ENCODE measurements at places on chromosomes 7 and 10.
A peak's percentile ranks its signal among the peaks of the same experiment; 100 is the strongest.

DNA sequence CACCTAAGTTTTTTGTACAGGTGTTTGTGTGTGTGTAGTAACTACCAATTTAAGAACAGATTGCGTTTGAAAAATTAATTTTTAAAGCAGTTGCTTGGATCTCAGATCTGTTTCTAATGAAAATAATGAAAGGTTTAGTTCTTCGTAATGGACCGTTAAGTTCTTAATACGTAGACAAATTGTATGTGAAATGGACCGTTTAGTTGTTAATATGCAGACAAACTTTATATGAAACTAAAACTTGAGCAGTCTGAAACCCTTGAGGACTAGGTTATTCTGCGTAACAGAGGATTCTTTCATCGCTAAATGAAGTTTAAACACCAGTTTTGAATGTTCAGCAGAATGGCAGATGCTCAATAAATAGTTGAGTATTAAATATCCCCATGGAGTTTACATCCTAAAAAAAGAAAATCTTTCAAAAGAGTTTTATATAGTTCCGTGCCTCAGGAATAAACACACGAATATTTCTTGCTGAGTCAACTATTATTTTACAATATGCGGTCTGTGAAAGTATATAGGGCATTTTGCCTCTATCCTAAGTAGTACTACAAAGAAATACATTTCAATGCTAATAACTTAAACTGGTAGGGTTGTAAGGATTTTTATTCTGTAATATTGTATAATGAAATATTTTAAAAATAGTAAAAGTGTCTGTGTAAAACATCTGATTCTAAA is 1.2 kb downstream of the DBF4 start:
- DNase-seq, result no peak

GRCh38 chr10:86654411-86655172 is at the start of gene OPN4:
Gene OPN4 (plus strand): TSS chr10:86654547. CDS start chr10:86654784, 237 bp downstream.
- DNase-seq, result no peak

GRCh38 chr10:16894821-16895220 is 77.6 kb upstream of the RSU1 start:
- DNase-seq, result no peak

GRCh38 chr7:42693722-42694121 is 218.1 kb downstream of the C7orf25 start:
- DNase-seq, result no peak

- no peak for DNase-seq
Observed at GRCh38 chr10:43194859-43195258, 56.6 kb downstream of the CSGALNACT2 start.

DNA sequence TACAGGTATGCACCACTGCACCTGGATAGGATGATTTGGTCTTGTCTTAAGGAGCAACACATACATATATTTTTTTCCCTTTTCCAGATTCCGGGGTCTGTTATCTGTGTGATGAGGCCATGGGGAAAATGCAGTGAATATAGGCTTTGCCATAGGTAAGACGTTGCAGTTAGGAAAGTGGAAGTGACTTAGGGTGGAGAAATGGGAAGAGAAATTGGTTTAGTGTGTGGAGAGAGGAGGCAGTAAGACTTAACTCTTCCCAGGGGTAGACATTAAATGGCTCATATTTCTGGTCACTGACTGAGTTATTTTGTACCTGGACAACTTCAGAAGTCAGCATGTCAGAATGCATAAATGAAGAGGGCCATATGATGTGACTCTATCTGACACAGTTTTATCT is 66.7 kb downstream of the PFKFB3 start:
- DNase-seq, result no peak

GRCh38 chr10:131874991-131875451 is 25.8 kb upstream of the PPP2R2D start:
- DNase-seq, result peak; percentile 78

DNA sequence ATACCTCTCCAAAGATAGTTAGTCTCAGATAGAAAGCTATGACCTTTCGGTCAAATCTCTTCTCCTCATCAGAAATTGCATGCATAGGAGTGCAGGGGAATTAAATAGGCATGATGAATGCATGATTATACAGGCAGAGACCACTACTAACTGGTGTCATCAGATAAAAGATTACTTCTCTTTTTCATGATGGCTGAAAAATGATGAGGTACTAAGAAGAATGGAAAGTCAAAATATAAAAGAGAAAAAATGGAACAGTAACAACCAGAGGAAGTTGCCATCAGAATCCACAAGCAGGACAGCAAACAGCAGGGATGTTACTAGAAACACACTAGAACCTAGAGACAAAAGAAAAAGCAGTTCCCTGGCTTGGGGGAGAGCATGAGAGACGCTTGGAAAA is 31.6 kb downstream of the CTTNBP2 start:
- DNase-seq, result no peak

- DNase-seq, result peak; percentile 28
Observed at GRCh38 chr10:80684259-80684658, 146.6 kb downstream of the SH2D4B start.

GRCh38 chr7:158638001-158638400 is 50.4 kb upstream of the PTPRN2 start:
- DNase-seq, result no peak

- peak; percentile 60 for DNase-seq
Observed at GRCh38 chr10:126598009-126598408, 72.5 kb downstream of the C10orf90 start.

DNA sequence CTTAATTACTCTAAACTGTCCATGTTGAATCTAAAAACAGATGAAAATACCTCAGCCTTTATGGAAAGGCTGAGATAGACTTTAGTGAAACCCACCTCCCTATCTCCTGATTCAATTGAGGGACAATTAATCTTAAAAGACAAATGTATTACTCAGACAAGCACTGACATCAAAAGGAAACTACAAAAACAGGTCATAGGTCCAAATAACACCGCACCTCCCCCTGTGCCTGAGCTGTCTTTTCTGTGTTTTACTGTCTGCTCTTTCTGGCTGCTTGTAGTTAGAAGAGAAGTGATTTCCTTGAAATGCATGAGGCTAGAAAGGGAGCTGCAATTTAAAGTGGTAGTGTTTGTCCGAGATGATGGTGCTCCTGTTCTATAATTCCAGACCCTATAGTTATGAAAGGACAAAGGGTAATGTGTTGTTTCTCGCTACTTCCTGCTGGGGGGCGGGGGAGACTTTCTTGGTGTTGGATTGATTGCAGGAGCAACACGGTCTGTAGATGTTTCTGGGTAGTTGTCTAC is 16.0 kb downstream of the AKR1C8 start:
- DNase-seq, result no peak

DNA sequence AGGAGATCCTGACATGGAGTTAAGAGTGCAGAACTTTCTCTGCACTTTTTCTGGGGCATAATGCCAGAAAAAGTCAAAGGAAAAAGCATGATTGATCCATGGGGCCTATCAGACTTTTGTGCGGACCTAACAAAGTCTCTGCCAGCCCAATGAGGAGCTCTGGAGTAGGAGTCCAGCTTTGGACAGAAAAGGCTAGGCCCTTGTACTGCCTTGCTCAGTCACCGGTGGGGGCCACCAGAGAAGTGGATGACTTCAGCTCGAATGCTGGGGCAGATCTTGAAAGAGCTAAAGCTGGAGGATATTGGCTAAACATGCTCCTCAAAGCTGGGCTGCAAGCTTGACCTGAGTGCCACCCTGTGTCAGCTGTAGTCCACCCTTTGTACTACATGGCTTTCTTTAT is 2.8 kb upstream of the ZC3HAV1 start:
- DNase-seq, result no peak

DNA sequence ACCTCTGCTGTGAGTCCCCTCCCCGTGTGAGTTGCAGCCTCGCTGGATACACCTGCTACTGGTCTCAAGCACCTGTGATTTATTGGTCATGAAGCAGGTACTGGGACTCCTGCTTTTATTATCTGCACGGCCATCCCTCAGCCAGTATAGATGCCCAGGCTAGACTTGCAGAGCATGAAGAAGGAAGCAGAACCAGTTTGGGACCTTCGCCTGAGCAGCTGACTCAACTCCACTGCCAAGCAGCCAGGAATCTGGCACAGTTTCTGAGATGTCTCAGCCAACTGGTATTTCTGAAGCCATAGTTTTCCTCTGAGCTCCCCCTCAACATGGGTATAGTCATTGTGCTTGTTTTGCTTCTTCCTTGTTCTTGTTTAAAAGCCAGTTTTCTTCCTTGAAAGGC is 28.0 kb upstream of the SLC39A12 start:
- DNase-seq, result peak; percentile 59

DNA sequence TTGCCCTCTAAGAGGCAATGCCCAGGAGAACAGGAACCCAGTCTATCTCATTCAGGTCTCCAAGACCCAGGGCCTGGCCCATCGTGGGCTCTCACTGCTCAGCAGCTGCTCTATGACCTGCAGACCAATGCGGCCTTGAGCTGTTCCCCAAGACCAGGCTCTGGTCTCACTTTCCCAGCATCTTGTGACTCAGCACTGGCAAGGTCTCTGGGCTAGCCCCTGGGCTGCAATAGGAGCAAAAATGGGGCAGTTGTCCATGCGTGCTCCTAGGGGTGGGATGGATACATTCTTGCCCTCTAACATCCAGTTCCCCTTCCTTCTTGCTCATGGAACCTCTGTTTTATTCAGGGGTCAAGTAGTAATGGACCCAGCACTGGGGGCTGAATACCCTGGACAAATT is 13.5 kb downstream of the GCK start:
- no peak for DNase-seq

DNA sequence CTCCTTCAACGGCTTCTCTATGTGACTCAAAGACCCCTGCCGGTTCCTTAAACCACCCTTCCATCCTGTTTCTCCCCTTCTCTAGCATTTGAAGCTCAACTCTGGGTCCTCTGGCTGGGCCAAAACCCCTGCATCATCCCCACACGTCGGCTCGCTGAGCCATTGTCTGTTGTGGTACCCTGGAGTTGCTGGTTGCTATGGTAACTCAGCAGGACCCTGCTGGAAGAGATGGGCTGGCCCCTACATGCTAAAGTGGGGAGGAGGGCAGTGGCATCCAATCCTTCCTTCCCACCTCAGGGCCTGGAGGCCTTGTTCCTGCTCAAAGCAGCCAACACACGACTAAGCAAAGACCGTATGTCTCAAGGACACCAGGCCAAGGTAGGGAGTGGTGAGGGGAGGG is 452.5 kb downstream of the PLXNA4 start:
- DNase-seq, result no peak

DNA sequence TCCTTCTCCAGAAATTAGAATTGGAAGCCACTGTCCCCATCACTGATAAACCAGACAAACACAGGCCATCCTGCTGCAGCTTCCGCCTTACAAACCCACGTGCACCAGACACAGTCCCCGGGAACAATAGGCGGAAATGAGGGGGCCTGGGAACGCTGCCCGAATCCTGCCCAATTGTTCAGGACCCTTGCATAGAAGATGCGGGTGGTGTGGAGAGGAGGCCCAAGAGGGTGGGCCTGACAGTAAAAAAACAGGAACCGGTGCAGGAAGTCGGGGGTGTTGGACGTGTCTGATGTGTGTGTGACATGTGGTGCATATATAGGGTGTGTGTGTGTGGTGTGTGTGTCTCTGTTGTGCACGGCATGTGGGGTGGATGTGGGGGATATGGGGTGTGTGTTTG is 26.5 kb upstream of the CHST15 start:
- no peak for DNase-seq

- DNase-seq, result peak; percentile 45
Observed at GRCh38 chr10:103854265-103854685, 1.1 kb downstream of the SH3PXD2A start.

GRCh38 chr7:1673581-1674118 is 3.6 kb downstream of the ELFN1 start:
- DNase-seq, result no peak

GRCh38 chr10:9957351-9957750 is 1060.3 kb upstream of the CELF2 start:
- DNase-seq, result no peak

- DNase-seq, result no peak
Observed at GRCh38 chr7:50327443-50327842, 22.9 kb downstream of the IKZF1 start.

DNA sequence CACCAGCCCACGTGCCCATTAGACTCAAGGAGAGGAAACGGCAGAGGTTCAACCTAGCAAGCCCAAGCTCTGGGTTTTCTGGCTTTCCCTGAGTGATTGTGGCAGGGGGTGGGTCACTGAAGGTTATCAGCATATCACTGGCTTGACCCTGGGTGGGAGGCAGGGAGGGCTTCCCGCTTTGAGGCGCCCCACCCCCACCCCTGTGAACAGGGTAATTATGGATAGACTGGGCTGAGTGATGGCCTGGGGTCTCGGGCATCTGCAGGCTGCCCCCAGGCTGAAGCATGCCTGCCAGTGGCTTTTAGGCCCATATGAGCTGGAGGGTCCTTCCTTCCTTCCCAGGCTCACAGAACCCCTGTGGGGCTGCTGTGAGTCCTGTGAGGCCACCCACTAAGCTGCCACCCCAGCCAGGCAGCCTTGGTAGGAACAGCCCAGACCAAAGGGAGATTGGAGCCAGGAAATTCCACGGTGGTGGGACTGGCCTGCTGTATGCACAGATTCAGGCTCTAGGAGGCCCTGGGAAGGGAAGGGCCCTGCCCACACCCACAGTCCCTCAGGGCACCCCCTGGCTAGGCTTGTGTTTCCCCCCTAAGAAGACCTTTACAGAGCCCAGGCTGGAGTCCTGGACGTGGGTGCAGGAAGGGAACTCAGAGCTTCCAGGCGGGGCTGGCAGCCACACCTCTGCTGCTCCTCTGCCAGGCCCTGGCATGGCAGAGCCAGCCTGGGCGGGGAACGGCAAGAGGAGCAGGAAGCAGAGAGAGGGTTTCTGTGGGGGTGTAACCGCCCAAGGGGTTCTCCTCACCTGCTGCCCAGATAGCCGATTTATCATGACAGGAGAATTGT is 33.1 kb downstream of the GPRIN2 start:
- DNase-seq, result peak; percentile 82

- DNase-seq, result no peak
Observed at GRCh38 chr7:103714376-103714927, 268.4 kb upstream of the SLC26A5 start.

DNA sequence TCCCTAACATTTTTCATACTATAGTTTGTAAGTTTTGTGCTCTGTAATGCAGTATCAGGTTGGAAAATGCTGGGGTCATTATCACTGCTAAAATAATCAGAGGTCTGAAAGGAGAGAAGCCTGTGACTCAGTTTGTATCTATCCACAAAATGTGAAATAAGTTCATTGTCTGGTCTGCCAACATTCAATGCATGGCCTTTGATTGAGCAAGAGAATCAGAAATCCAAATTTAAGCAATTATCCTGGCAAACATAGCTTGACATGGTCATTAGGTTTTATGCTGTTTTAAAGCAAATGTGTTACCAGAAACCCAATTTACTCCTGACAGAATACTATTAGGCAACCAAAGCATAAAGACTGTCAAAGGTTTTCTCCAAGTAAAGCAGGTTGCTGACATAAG is 709.7 kb upstream of the SEMA3D start:
- no peak for DNase-seq

- DNase-seq, result peak; percentile 65
Observed at GRCh38 chr10:43846187-43846680, 197.6 kb upstream of the ZNF32 start.

DNA sequence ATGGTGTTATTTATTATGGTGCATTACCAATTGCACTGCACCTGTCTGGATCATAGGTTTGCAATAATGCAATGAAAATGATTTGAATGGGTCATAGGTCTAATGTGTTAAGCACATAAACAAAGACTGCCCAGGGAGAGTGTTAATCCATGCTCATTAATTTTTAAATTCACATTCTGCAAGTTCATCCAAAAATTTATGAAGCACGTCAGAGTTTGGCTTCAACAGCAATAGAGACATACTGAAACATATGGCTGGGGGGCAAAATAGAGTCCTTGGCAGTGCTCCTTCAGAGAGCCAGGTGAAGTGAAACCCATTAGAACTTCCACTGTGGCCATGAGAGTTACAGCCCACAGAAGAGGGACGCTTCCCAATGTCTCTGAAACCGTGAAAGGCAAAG is 441.1 kb downstream of the POM121L12 start:
- no peak for DNase-seq

Data from urothelium cell line (cell line).